ENCODE measurements at places on chromosomes 4 and X. TPM values are rescaled to one million over a fixed set of nuclear protein-coding genes. Genes with fewer than 3 reads are reported as not detected.

The AIMP1 gene
- total RNA-seq = 25.3 TPM

DNA sequence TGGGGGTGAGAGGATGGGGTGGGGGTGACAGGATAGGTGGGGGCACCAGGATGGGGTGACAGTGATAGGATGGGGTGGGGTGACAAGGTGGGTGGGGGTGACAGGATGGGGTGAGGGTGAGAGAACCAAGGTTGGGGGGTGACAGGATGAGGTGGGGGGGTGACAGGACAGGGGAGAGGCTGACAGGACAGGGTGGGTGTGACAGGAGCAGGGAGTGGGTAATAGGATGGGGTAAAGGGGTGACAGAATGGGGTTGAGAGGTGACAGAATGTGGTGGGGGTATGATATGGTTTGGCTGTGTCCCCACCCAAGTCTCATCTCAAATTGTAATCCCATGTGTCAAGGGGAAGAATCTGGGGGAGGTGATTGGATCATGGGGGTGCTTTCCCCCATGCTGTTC, 26.0 kb downstream of the RNF212 start:
- peak; percentile 7 for DNase-seq

DNA sequence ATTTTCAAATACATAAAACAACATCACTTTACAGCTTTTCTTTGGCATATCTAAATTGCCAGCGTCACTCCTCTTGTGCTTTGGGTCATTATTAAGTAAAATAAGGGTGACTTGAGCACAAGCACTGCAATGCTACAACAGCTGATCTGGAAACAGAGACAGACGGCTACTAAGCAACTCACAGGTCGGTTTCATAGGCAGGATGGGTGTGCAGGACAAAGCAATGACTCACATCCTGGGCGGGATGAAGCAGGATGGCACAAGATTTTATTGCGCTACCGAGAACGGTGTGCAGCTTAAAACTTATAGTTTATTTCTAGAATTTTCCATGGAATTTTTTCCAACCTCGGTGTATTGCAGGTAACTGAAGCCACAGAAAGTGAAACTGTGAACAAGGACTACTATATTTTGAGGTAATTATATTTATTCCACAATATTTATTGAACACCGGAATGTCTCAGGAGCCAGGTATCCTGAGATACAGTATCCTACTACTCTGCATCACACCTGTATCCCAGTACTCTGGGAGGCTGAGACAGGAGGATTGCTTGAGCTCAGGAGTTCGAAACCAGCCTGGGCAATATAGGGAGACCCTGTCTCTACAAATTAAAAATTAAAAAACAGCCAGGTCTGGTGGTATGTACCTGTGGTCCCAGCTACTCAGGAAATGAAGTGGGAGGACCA, 215.5 kb downstream of the APBB2 start:
- DNase-seq = no peak

The SRPX gene
- 415 TPM for total RNA-seq

The PSAPL1 gene
- 0.15 TPM for total RNA-seq

GRCh38 chr4:165383591-165384073, 4.8 kb downstream of the CPE start:
- no peak for DNase-seq

GRCh38 chrX:100895365-100896075, 21.4 kb upstream of the NOX1 start:
- DNase-seq = no peak

DNA sequence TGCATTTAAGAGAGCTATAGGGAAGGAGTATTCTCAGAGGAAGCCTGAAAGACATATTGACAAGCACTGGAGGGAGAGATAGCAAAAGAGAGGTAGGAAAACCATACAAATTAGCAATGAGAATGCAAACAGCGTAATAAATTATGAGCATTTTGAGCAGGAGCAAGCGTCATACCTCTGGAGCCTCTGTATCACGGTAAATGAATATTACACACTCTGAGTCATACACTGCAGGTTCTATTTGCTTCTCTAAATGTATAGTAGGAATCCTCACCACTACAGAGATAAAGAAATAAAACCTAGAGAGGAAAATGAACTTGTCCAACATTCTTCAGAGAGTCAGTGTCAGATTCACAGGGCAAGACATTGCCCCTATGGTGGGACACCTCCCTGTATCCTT, 46.4 kb upstream of the GABRE start:
- no peak for DNase-seq

The GASK1B gene
- 69.3 TPM for total RNA-seq

The LANCL3 gene
- 0.16 TPM for total RNA-seq

All from breast epithelium (tissue), 4 donors.